Head of caudate nucleus (tissue), 42 donors: ENCODE measurements at places on chromosomes 7 and 10.
A peak's percentile ranks its signal among the peaks of the same experiment; 100 is the strongest.

GRCh38 chr7:142887282-142888015 lies 1.9 kb upstream of the TRPV6 start:
- DNase-seq, result no peak

- no peak for DNase-seq
These were observed 9.9 kb upstream of the ACSL5 start for GRCh38 chr10:112363696-112364688.

GRCh38 chr7:96508371-96508770 lies 186.5 kb upstream of the SLC25A13 start:
- DNase-seq, result no peak

- DNase-seq, result no peak
These were observed 182.2 kb downstream of the HERPUD2 start for GRCh38 chr7:35512716-35513115.

DNA sequence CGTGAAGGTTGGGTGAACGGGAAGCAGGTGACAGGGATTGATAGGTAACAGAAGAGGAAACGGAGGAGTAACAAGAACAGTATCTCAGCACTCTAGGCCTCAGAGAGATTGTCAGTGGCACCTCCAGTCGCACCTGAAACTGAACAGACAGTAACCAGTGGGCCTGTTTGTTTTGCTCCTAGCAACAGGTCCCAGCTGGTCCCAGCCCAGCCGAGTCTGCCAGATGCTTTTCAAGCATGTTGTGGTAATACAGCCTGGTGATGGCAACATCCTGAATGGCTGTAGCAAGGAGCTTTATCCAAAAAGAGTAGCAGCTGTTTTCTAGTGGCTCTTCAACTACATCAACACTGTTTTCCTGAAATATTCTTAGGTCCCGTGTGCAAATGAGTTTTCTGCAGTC lies 4.7 kb downstream of the CACNB2 start:
- DNase-seq, result peak; percentile 31

GRCh38 chr10:44673245-44673983 lies 237.7 kb upstream of the TMEM72 start:
- no peak for DNase-seq

DNA sequence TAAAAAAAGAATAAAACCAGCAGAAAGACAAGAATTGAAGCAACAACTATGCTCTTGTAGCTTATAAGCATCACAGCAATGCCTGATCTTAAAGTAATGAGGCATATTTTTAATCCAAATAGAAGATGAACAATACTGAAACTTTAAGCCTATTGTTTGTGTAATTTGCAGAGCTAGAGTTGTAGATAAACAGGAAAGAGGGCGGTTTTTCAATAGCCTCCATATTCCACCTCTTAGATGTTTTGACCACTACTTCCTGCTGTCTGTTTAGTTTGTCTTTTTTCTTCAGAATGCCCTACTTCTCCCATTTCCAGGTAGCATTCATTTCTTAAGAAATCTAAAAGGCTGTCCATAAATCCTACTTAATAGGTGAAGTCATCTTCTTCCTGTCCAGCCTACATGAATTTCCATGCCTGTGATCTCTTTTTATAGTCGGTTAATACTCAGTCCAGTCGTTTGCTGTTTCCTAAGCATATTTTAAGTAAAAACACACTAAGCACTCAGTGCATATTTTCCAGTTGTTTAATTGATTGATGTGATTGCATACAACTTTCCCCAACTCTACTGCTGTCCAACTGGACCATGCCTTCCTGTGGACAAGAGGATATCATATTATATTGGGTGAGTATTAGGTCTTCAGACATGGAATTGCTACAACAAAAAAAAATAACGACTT lies 308.1 kb downstream of the TFEC start:
- no peak for DNase-seq

DNA sequence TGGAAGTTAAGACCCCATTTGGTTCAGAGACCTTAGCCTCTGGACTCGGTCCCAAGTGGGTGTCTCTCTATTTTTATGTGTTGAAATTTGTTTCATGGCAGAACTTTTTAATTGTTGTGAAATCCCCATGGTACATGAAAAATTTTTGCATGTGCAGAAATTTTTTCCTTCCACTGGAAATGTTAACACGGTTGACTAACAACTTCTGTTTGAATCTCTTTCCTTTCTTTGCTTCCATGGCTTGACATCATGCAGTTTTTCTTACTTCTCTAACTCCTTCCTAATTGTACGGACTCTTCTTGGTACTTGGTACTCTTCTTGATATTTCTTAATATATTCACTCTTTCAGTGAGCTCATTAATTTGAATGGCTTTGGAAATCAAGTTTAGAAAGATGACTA lies 18.3 kb downstream of the MDFIC start:
- DNase-seq, result no peak

DNA sequence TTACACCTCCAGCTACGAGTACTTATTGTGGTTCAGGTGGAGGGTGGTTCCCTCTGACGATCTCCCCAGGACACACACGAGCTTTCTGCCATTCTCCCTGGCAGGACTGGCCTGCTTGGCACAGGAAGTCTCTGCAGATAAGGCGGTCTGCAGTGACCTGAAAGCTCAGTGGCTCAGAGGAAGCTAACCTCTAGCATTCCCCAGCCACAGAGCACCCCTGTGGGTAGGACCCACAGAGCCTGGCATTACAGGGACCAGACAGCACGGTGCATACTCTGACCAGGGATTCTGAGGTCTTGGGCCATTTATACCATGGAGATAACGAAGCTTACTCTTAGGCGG lies 1.9 kb upstream of the GPR146 start:
- no peak for DNase-seq

GRCh38 chr10:9709849-9710248 lies 1307.8 kb upstream of the CELF2 start:
- no peak for DNase-seq

GRCh38 chr7:121198502-121198901 lies 130.3 kb upstream of the WNT16 start:
- no peak for DNase-seq

DNA sequence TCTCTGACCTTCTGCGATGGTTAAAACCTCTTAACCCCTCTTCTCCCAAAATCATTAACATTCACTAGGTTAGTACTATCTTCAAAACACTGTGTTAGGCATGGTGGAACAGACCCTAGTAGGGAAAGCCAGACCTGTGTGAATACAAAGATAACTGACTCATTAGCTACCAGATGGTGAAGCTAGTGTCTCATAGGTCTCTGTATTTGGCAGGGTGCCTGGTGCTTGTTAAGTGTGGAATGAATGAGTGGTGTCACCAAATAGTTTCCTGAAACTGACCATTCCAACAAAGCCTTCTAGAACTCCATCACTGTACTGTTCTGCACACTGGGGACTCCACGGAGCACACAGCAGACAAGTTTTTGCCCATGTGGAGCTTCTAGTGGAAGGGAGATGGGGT lies 27.7 kb upstream of the TM9SF3 start:
- DNase-seq, result no peak

- no peak for DNase-seq
These were observed 208.3 kb downstream of the STK31 start for GRCh38 chr7:23918286-23918685.

DNA sequence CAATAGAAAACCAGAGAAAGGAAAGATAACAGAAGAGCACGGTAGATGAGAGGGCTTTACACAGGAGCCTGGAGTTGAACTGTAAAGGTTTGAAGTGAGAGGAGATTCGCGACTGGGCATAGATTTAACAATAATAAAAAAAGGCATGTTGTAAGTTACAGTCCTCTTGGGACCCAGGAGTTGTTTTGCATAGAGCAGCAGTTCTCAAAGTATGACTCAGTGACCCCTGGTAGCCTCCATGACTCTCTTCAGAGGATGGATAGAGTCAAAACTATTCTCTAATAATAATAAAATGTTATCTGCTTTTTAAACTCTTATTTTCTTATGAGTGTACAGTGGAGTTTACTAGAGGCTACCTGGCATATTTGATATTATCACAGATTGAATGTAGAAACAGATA lies 262.3 kb downstream of the SORCS3 start:
- no peak for DNase-seq

DNA sequence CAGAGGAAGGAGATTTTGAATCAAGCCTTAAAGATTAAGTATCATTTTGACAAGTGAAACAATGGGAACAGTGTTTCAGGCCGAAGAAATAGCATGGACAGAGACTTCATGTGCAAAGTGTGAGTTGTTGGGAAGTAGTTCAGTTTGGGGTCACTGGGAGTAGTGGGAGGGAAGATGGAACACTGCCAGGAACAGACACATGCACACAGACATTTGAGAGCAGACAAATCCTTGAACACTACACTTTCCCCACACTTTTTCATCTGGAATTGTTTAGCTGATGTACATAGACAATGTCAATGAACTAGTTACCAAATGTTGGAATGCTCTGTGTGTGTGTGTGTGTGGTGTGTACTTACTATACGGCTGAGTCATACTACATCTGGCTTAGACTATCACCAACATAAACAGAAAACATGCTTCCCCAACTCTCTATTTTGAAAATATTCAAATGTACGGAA lies 52.4 kb upstream of the LRRC17 start:
- DNase-seq, result no peak
